RPMI7951 (cell line): ENCODE measurements at places on chromosomes 16 and 17.

DNA sequence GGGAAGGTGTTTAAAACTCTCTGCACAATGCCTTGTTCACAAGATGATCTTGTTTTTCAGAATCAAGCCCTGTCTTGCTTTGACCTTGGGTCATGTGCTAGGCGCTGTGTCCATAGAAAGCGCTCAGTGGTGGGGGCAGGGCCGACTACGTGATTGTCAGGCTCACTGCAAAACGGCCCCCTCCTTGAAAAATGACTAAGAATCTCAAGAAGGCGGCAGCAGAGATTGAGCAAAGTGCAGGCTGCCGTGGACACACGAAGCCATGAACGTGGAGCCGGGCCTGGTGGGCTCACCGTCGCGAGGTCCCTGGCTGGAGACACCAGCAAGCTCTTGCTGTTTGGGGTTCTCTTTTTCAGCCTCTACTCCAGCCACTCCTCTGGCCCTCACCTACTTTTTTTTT, 10.2 kb downstream of the ATP2C2 start:
- no peak for DNase-seq

DNA sequence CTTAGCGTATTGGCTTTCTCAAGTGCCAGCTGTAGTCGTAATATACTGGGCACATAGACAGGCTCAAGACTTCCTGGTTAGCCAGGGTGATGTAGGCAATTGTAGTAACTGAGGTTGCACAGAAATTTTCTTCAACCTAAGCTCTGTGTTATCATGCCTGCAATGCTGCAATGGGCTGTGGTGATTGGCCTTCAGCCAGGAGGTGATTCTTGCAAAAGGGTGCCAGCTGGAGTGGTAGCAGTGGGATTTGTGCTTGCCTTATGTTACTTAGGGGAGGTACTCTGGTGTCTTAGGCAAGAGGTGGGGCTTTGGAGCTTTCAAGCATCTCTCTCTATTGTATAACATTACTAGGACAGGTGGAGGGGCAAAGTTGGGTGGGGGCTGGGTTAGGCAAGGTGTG, 495.1 kb downstream of the CDH11 start:
- DNase-seq: no peak

DNA sequence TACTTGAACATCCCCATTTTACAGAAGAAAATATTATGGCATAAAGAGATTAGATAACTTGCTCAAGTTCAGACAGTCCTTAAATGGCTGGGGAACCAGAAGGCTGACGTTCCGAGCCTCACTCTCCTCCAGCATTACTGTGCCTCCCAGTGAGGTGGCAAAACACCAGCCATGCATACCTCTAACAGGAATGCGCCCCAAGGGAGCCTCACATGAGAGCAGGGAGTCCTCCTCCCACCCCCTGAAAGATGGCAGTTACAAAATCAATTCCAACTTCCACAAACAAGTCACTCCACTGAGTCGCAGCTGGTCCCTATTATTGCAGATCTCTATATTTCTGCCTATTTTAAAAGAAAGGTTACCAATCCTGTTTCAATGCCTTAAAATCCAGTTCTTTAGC, 55.5 kb downstream of the ANKFY1 start:
- DNase-seq: no peak

DNA sequence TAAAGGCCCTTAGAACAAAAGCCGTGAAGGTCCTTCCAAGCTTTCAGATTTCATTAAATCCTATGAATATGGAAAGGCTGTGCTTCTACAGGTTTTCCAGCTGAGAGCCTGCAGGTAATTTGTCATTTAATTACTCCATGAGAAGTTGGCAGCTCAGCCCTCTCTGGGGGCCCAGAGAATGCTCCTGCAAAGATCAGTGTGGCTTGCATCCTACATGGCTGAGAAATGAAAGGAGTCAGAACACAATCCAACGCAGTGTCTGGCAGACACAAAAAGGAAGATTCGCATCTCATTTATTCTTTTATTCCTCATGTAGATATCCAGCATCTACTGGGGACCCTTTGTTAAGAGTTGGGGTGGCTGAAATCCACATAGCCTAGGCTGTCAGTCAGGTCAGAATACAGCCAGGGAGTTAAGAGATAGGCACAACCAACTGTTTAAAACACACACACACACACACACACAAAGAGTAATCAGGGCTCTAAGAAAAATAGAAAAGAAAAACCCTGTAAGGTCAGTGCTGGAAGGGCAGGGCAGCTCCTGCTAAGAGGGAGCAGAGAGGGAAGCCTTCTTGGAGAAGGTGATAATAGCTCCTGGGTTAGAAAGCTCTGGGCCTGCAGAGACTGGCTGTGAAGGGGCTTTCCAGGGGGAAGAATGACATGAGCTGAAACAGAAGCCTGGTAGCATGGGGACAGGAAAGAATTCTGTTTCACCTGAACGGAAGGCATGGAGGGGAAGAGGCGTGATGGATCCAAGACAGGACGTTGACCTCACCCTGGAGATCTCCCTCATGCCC, 46.9 kb upstream of the WSCD1 start:
- DNase-seq: no peak
